ENCODE measurements at places on chromosomes 3 and 15.

GRCh38 chr3:171841620-171842000, 1.5 kb upstream of the TMEM212 start:
- no peak for DNase-seq

- DNase-seq: no peak
Measured at GRCh38 chr3:21238661-21239060, 512.3 kb downstream of the ZNF385D start.

- no peak for DNase-seq
Measured at GRCh38 chr3:101154401-101154800, 161.2 kb upstream of the ABI3BP start.

GRCh38 chr3:155917781-155918180, 47.3 kb downstream of the GMPS start:
- no peak for DNase-seq

GRCh38 chr3:175267121-175267531, 408.0 kb downstream of the NAALADL2 start:
- DNase-seq: no peak

DNA sequence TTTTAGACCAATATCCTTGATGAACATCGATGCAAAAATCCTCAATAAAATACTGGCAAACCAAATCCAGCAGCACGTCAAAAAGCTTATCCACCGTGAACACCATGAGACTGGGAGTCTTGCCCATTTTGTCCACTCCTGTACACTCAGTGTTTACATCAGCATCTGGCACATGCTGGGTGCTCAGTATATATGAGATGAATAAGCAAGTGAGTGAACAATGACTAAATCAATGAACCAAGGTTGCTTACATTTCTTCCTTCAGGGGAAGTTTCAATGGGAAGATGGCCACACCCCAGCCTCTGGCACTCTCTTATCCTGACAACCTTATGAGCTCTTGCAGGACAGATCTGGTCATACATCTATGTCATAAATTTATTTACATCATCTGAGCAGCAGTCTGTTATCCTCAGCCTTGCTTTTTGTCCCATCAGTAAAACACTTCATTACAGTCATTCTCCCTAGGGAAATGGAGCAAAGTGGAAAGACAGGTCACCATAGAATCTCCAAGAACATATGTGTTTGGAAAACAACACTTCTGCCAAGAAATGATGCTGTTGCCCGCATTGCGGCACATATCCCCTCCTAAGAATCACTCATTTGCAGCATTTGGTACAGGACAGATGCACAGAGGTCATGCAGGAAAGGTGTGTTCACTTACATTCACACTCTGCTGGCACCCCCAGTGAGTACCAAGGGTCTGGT, 171.8 kb upstream of the EIF1B start:
- no peak for DNase-seq

GRCh38 chr3:32340039-32340438, 51.6 kb upstream of the CMTM7 start:
- peak; percentile 71 for DNase-seq

DNA sequence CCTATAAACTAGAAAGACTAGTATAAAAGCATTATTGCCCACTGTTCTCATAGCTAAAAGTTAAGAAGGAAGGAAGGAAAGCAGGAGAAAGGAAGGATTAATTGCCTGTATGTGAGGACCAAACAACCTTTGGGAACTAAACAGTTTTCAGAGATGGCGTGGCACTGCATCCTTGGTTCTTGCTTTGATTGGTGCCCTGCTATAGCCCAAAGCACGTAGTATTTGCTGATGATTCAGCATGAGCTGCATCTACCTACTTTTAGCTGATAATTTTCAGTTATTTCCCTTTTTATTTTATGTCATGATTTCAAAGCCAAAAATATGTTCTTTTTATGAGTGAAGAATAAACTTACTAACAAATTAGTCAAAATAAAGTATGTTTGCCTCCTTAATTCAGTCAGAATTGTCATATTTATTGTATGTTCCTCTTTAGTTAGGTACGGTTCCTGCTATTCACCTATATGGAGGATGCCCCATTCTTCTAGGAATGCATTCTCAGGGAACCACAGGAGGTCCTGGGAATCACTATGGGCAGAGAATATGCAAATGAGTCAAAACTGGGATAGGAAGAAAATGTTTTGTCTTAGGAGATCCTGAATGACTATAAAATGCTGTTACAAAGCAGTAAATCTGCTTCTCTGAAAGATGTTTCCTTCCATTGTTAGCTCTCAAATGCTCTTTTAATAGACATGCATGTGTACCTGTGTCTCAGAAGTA, 65.4 kb upstream of the THSD4 start:
- no peak for DNase-seq

DNA sequence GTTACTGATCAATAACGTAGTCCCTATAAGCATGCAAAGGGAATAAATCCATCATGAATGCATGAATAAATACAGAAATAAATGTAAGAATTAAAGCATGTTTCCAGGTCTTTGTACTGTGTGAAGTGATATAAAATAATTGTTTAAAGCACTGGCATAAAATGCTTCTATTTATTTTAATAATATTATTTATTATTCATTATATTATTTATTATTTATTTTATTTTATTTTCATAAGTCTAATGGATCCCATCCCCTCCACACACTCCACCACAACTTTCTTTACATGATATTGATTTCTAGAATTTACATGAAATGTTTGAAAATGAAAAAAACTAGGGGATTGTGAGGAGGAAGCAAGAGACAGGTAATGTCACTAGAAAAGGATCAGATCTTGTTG, 73.5 kb downstream of the MCF2L2 start:
- DNase-seq: no peak

GRCh38 chr3:36562945-36563344, 182.6 kb downstream of the STAC start:
- no peak for DNase-seq

- DNase-seq: no peak
Measured at GRCh38 chr15:60899322-60899966, 329.7 kb downstream of the RORA start.

GRCh38 chr15:58495891-58496408, 64.2 kb downstream of the LIPC start:
- no peak for DNase-seq

- no peak for DNase-seq
Measured at GRCh38 chr3:14845180-14845579, 26.4 kb downstream of the FGD5 start.
